Ascending aorta (tissue), 2 donors: ENCODE measurements at places on chromosomes 16 and 17. TPM values are rescaled to one million over a fixed set of nuclear protein-coding genes. Genes with fewer than 3 reads are reported as not detected.

DPEP2 gene
- 1.1 TPM for total RNA-seq

DNA sequence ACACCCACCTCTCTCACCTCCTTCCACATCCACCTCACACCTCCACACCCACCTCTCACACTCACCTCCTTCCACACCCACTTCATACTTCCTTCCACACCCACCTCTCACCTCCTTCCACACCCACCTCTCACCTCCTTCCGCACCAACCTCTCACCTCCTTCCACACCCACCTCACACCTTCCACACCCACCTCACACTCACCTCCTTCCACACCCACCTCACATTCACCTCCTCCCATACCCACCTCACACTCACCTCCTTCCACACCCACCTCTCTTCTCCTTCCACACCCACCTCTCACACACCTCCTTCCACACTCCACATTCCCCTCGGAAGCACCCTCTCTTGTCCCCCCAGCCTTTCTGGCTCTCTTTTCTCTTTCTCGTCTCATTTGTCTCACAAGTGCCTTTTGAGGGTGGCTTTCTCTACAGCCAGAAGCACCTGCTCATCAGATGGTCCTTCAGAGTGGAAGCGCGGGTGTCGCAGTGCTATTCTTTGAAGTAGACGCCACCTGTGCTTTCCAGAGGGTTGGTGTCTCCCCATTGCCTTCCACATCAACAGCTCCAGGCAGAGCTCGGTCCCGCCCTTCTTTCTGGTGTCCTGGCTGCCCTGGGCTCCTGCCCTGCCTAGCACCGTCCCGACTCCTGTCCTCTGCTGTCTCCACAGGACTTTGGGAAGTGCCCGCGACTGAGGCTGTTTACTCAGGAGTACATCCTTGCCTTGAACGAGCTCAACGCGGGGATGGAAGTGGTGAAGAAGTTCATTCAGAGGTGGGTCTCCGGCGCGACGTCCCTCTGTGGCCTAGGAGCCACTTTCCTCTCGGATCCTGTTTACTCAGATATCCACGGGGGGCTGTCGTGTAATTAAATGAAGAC, 109.4 kb upstream of the PLCG2 start:
- H3K36me3 ChIP-seq, result peaks cover 26% of the 10 kb centered on the region
- no peak overlapping the region for H3K4me3 ChIP-seq
- DNase-seq, result no peak
- no peaks in the 10 kb centered on the region for H3K4me1 ChIP-seq
- H3K27me3 ChIP-seq, result no peaks in the 10 kb centered on the region

- H3K27ac ChIP-seq, result no peak overlapping the region
- H3K4me1 ChIP-seq, result no peaks in the 10 kb centered on the region
- no peaks in the 10 kb centered on the region for H3K27me3 ChIP-seq
- no peaks in the 10 kb centered on the region for H3K36me3 ChIP-seq
- no peak for DNase-seq
Observed at GRCh38 chr17:10305398-10305797, 67.4 kb downstream of the MYH13 start.

GRCh38 chr16:11384184-11384955, 39.1 kb downstream of the RMI2 start:
- H3K4me3 ChIP-seq, result no peak overlapping the region
- H3K27ac ChIP-seq, result no peak overlapping the region
- no peaks in the 10 kb centered on the region for H3K36me3 ChIP-seq
- no peak for DNase-seq

DNA sequence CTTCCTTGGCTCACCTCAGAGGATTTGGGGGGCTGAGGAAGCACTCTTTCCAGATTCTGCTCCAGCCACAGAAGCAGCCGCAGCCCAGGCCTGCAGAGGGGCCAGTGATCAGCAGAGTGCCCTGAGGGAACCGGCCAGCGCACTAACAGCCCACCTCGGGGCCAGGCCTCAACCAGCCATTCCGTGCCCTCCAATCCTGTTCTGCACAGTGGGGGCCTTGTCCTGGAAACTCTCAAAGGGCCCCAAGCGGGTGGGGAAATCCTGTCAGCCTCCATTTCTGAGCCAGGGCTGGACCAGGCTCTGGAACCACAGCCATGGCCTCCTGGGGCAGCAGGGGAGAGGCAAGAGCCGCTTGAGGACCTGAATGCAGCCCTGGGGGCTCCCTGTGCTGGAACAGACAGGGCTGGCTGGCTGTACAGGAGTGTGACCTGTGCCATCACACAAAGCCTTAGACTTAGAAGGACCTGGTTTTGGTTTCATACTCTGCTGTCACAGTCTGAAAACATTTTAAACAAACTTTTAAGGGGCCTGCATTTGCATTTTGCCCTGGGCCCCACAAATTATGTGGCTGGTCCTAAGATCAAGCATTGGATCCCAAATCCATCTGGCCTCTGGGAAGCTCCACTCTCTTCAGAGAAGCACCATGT, 10.0 kb downstream of the CNGB1 start:
- no peak for DNase-seq
- H3K27me3 ChIP-seq, result no peaks in the 10 kb centered on the region
- H3K4me1 ChIP-seq, result no peaks in the 10 kb centered on the region
- H3K36me3 ChIP-seq, result no peaks in the 10 kb centered on the region
- H3K4me3 ChIP-seq, result no peak overlapping the region
- no peak overlapping the region for H3K27ac ChIP-seq

GRCh38 chr17:80414508-80414802, 512 bp upstream of the ENDOV start:
- DNase-seq, result no peak
- peaks cover 4% of the 10 kb centered on the region for H3K4me1 ChIP-seq
- no peaks in the 10 kb centered on the region for H3K36me3 ChIP-seq
- H3K27ac ChIP-seq, result peak overlapping the region; percentile 91
- peak overlapping the region; percentile 98 for H3K4me3 ChIP-seq

GRCh38 chr16:75305364-75306098, 54.1 kb upstream of the BCAR1 start:
- H3K27ac ChIP-seq, result peak overlapping the region; percentile 78
- no peaks in the 10 kb centered on the region for H3K27me3 ChIP-seq
- peaks cover 30% of the 10 kb centered on the region for H3K4me1 ChIP-seq
- peak overlapping the region; percentile 27 for H3K4me3 ChIP-seq
- peak; percentile 62 for DNase-seq
- peaks cover 12% of the 10 kb centered on the region for H3K36me3 ChIP-seq

ITGAL gene
- total RNA-seq, result 0.11 TPM

- no peaks in the 10 kb centered on the region for H3K36me3 ChIP-seq
- no peak overlapping the region for H3K27ac ChIP-seq
- peaks cover 7% of the 10 kb centered on the region for H3K4me1 ChIP-seq
- no peak for DNase-seq
Observed at GRCh38 chr16:68444056-68444657, 4.2 kb downstream of the SMPD3 start.

DNA sequence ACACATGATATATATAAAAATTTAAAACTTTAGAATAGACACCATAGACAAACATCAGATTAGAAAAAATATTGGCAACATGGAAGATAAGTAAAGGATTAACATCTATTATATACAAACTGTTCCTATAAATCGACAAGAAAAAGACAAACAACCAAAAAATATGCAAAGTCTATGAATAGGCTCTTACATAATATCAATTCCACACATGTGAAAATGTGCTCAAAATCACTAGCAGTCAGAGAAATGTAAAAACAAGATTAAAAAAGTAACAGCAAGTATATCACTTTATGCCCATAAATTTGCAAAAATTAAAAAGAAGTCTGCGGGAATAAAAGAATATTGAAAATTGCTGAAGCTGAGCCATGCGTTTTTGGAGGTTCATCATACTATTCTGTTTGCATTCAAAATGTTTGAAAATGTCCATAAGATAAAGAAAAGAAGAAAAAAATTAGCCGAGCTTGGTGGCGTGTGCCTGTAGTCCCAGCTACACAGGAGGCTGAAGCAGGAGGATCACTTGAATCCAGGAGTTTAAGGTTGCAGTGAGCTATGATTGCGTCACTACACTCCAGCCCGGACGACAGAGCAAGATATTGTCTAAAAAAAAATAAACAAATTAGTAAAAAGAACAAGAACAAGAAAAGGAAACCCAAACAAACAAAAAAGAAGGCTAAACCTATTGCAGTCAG, 11.2 kb upstream of the ERN2 start:
- DNase-seq, result no peak
- no peak overlapping the region for H3K27ac ChIP-seq
- no peaks in the 10 kb centered on the region for H3K27me3 ChIP-seq

DNA sequence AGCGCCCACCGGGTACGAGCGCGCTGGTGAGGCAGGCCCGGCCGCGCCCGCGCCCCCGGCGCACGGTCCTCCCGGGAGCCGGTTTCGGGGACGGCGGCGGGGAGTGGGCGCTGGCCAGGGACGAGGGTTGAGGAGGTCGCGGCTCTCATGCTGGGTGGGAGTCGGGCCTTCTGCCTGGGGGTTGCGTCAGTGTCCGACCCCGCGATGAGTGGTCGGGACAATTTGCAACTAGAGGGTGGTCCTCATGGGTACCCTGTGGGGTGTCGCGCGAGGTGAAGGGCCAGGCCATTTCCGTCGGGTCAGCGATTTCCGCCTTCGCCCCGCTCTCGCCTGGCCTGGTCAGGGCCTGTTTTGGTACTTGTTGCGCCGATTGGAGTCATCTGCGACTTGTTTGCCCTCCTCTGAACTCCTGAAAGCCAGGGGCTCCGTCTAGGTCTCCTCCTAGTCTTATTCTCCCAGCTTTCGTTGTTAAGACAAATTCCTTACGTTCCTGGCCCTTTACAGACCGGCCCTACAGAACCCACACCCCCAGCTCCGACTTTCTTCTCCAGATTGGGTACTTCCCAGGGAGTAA, 14.9 kb downstream of the NAA60 start:
- peak overlapping the region; percentile 73 for H3K4me3 ChIP-seq
- DNase-seq, result peak; percentile 64
- H3K36me3 ChIP-seq, result no peaks in the 10 kb centered on the region
- no peaks in the 10 kb centered on the region for H3K27me3 ChIP-seq

CDC27 gene
- 112 TPM for total RNA-seq

DNA sequence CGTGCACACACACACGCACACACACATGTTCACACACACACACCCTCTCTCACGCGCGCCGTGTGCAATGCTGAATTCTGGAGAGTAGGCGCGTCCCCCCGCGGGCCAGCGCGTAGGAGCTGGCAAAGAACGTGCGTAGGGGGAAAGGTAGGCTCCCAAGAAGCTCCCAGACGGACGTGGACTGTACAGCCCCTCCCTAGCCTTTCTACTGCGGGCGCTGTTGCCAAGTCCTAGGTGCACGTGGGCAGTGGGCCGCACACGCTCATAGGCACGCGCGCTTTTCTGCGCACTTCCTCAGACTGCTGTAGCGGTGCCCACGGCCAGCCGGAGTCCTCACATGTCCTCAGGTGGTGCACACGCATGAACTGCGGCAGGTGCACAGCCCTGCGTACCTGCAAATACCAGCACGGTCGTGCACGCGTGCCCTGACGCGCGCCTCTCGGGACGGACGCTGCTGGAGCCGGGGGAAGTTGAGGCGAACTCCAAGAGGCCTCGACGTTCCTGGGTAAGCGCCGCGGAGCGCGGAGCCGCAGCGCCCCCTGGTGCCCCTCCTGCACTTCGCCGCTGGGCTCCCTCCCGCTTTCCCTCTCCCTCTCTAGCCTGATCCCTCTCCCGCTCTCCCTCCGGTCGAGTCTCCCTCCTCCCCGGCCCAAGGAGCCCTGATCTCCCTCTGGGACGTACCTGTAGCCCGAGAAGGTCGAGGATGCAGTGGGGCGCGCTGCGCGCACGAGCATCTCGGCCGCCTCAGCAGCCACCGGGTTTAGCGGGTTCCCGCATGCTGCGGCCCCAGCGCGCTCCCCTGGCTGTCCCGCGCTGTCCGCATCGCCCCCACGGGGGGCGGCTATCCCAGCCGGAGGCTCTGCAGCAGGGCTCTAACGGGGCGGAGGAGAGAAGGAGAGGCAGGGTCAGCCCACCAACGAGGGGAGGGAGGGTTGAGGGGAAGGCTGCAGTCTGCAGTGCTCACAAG, 749 bp downstream of the GRIN2A start:
- no peak overlapping the region for H3K27ac ChIP-seq
- no peaks in the 10 kb centered on the region for H3K27me3 ChIP-seq
- no peak for DNase-seq
- peak overlapping the region; percentile 32 for H3K4me3 ChIP-seq

TMIGD1 gene
- not detected for total RNA-seq

DNA sequence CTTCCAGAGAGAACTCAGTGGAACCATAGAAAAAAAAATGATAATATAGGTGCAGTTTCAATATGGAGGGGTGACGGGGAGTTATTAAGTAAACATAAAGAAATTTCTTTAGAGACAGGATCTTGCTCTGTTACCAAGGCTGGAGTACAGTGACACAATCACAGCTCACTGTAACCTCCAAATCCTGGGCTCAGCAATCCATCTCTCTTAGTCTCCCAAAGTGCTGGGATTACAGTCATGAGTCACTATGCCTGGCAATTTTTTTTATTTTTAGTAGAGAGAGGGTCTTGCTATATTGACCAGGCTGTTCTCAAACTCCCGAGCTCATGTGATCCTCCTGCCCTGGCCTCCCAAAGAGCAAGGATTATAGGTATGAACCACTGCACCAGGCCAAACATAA, 48.8 kb downstream of the NLRC5 start:
- H3K27ac ChIP-seq, result no peak overlapping the region
- H3K4me1 ChIP-seq, result no peaks in the 10 kb centered on the region
- H3K36me3 ChIP-seq, result peaks cover 44% of the 10 kb centered on the region
- DNase-seq, result no peak
- no peak overlapping the region for H3K4me3 ChIP-seq

GRCh38 chr17:50190603-50191358, 10.7 kb downstream of the COL1A1 start:
- no peak for DNase-seq
- peaks cover 16% of the 10 kb centered on the region for H3K4me1 ChIP-seq
- H3K4me3 ChIP-seq, result no peak overlapping the region
- H3K27ac ChIP-seq, result peak overlapping the region; percentile 99
- peaks cover 91% of the 10 kb centered on the region for H3K36me3 ChIP-seq
- H3K27me3 ChIP-seq, result no peaks in the 10 kb centered on the region

GRCh38 chr17:66340720-66341119, 38.3 kb downstream of the PRKCA start:
- no peak overlapping the region for H3K27ac ChIP-seq
- no peaks in the 10 kb centered on the region for H3K27me3 ChIP-seq
- no peaks in the 10 kb centered on the region for H3K4me1 ChIP-seq
- no peak overlapping the region for H3K4me3 ChIP-seq
- DNase-seq, result no peak

DNA sequence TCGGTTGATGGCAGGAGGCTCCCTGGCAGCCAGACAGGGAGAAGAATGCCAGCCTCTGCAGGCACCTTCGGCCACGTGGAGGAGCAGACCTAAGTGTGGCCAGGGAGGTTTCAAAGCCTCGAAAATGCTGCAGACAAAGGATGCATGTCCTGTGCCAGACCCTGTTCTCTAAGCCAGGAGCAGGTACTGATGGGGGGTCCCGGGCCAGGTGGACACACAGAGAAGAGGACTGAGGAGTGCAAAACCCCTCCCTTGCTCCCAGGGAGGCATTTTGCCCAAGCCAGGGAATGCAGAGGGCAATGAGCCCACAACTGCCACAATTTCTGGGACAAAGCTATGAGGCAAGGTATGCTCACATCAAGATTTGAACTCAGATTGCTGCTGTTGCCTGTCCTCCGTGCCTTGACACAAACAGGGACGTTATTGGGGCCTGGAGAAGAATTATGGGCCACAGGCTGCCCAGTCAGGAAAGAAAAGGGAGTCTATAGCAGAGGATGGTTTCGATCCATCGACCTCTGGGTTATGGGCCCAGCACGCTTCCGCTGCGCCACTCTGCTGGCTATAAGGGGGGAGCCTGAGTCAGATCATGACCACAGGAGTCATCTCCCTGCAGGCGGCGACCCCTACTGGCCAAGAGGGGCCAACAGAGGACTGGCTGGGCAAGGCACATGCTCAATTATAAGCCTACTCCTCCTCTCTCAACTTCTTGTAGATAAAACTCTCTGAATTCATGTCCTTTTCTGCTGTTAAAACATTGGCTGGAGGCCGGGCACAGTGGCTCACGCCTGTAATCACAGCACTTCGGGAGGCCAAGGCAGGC, 25.1 kb upstream of the FOXK2 start:
- H3K4me1 ChIP-seq, result peaks cover 6% of the 10 kb centered on the region
- DNase-seq, result peak; percentile 84
- no peaks in the 10 kb centered on the region for H3K36me3 ChIP-seq
- peak overlapping the region; percentile 91 for H3K27ac ChIP-seq
- H3K27me3 ChIP-seq, result no peaks in the 10 kb centered on the region

SMYD4 gene
- total RNA-seq, result 7.6 TPM
